ENCODE measurements at places on chromosomes 12 and 14.
A peak's percentile ranks its signal among the peaks of the same experiment; 100 is the strongest.

DNA sequence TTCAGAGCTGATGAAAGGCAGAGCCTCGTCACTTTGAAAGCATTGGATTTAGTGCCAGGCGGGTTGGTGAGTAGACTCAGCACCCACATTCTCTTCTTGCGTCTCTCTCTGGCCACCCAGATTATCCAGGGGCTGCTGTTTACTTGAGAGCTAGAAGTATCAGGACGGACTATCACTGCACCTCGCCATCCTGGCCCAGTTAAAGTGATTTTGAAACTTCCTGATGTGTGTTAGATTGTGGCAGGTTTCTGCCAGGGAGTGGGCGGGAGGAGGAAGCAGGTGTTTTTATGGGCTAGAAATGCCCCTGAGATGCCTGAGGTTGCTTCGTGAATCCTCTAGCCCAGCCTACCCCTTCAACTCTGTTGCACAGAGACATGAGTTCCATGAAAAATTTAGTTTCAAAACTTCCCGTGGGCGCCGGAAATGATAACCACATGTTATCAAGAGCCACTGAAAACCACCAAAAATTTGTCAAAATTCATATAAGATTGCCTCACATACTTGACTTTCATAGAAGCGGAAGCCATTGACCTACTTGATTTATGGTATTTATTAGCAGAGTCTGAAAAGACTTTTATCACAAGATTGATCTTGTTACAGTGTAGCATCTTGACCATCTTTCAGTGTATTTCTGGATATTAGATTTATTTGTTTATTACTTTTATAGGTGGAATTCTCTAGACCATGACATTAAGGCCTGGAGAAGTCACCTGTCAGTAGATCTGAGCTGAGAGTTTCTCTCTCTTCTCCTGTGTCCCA lies 466.0 kb downstream of the RAD51B start:
- no peak for DNase-seq

GRCh38 chr14:49546766-49547165 lies 39.4 kb downstream of the RPS29 start:
- no peak for DNase-seq

DNA sequence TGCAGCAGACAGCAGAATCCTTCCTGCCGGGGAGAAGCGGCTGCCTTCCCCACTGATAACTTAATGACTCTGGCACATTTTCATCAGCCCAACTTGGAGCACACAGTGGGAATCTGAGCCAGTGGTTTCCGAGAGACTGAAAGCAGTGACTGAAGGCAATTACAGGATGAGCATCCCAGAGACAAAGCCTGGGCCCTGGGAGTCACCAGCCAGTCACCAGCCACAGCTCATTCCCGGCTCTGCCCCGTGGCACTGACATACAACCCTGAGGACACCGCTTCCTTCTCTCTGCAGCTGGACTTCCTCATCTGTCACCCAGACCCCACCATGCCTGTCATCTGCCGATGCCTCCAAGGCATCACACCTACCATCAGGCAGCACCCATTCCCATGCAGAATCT lies 192.3 kb downstream of the DPF3 start:
- DNase-seq: no peak

DNA sequence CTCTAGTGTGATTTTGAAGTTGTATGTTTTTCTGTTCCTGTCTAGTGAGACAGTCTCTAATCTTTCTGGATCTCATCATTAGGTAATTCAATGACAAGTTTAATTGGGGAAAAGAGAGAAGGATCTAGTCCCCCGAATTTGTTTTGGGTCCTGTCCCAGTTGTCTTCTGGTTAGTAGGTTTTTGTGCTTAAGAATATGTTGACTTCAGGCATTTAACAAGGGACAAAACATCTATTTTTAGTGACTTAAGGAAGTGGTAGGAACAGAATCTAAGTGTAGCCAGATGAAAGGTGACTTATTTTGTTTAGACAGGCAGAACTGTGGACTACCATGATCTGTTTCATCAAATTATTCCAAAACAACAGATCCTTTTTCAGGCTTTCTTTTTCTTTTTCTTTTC lies 2.2 kb downstream of the GPATCH2L start:
- DNase-seq: no peak

DNA sequence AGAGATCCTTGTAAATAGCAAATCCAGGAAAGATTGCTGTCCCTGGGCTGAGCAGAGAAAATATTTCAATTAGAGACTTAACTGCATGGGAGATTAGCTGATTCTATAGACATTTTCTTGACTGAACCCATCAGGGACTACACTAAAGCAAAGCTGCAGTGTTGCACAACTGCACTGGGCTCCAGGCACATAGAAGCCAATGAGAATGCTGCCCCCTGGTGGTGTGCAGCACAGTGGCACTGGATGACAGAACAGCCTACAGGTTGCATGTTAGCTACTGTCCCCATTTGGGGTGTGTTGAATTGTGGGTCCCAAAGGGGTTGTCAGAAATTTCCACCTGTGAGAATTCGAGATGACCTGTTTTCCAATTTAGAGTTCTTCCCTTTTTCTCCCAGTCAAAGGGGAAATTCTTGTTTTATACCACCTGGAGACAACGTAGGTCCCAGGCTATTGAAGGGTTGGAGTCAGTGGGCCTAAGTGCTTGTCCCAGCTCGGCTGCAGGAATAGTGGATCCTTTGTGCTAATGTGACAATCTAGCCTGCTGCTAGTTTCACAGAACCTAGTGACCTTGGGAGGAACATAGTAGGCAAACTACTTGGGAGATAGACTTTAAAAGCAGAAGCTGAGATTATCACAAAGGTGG lies 114.7 kb downstream of the SLC8A3 start:
- DNase-seq: peak; percentile 83
